ENCODE measurements at places on chromosomes 5 and 9.

DNA sequence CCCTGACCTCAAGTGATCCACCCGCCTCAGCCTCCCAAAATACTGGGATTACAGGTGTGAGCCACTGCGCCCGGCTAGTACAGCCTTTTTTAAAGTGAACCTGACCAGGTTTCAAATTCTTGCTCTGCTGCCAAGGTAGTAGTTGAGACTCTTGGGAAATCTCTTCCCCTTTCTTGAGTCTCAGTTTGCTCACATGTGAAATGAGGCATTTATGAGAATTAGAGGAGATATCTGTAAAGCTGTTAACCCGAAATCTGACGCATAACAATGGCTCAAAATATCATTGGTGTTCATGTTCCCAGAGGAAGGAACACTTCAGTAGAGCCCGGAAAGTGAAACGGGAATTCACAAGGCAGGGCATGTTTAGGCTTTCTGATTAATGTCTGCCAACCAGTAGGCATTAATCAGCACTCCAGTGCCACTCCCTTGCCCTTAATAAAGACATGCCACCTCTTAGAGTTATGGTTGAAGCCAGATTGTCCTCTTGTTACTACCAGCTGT, 1.5 kb downstream of the ARPC5L start:
- DNase-seq: no peak

GRCh38 chr5:54991416-54991815, 6.0 kb upstream of the ESM1 start:
- no peak for DNase-seq

- no peak for DNase-seq
Measured at GRCh38 chr5:80707645-80708044, 52.9 kb upstream of the DHFR start.

DNA sequence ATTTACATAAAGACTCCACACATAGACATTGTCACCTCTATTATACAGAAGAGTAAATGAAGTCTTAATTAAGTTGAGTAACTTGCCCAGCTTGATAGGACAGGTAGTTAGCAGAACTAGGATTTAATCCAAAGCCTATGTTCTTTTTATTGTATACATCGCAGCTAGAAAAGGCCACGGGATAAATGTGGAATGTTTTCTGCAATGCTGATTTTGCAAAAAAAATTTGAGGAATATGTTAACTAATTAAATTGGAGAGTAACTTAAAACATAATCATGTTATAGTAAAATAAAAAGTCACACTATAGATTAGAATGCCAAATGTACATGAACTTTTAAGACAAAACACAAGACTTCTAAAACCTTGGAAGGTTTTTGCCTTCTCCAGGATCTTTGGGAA, 41.1 kb downstream of the POLK start:
- DNase-seq: no peak

DNA sequence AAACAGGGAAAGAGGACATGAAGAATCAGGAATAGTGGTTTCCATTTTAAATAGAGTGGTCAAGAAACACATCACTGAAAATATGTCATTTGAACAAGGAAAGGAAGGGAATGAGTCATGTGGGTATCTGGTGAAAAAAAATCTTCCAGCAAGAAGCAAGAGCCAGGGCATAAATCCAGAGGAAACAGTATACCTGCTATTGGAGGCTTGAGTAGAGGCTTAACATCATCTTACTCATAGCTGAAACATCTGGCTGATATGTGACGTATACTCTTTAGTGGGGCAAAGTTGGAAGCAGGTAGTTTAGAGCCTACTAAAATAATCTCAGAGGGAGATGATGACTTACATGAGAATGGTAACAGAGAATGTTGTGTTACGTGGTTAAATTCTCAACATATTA, 517.2 kb downstream of the CAAP1 start:
- DNase-seq: no peak

DNA sequence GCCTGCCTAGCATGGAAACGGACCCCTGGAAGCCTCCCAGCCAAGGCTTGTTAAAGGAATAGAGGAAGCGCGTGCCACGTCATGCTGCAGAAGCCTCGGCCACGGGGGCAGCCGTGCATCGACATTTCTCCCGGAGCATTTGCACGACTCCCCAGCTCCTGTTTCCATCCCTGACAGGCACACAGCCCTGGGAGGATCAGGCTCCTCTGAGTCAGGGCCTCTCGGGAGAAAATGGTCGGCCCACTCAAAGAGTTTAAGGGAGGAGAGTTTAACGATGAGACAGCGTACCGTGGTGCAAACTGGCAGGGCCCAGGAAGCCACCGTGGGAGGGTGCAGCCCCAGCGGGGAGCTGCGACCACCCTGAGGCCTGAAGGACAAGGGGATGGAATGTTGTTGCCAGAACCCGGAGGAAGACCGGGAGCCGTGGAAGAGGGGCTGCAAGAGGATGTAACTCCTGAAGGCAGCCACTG, 213.6 kb downstream of the PAX5 start:
- no peak for DNase-seq

DNA sequence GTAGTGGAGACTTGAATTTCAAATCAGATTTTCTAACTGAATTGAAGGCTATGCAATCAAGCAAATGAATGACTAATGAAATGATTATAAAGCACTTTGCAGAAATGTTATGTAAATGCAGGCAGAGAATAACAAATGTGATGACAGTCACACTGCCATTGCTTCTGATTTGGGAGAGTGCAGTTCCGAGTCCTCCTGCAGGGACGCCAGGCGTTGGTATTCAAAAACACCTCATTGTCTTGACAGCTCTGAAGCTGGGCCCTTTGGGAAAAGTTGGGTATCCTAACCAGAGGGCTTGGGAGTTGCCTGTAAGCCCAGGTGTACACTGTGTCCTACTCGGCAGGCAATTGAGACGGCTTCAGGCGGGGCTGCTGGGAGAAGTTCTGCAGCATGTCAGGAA, 57.9 kb downstream of the C5orf15 start:
- DNase-seq: no peak

- no peak for DNase-seq
Measured at GRCh38 chr9:3906437-3907213, 380.8 kb upstream of the RFX3 start.
